ENCODE measurements at places on chromosomes 7 and 10.
A peak's percentile ranks its signal among the peaks of the same experiment; 100 is the strongest.

- no peaks in the 10 kb centered on the region for H3K36me3 ChIP-seq
- H3K4me3 ChIP-seq, result no peak overlapping the region
- no peaks in the 10 kb centered on the region for H3K4me1 ChIP-seq
- no peaks in the 10 kb centered on the region for H3K27me3 ChIP-seq
Observed at GRCh38 chr7:29854257-29854938, 48.1 kb downstream of the WIPF3 start.

DNA sequence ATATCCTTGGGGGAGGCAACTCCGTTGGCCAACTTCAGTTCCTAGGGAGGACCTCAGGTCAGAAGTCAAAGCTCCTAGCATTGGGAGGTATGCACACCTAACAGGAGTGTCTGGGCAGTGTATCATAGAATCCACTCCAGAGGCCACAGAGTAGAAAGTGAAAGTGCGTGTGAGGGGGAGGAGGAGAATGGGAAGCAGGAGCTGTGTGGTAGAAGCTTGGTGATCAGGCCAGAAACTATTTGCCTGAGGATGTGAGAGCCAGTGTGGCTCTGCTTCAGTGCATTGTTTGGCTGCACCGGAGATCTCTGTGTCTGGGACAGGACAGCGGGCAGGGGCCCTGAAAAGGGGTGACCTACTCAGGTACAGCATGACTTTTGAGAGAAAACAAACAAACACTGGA is 557.4 kb upstream of the VSTM2A start:
- H3K27me3 ChIP-seq, result no peaks in the 10 kb centered on the region
- no peaks in the 10 kb centered on the region for H3K4me1 ChIP-seq
- H3K36me3 ChIP-seq, result no peaks in the 10 kb centered on the region

DNA sequence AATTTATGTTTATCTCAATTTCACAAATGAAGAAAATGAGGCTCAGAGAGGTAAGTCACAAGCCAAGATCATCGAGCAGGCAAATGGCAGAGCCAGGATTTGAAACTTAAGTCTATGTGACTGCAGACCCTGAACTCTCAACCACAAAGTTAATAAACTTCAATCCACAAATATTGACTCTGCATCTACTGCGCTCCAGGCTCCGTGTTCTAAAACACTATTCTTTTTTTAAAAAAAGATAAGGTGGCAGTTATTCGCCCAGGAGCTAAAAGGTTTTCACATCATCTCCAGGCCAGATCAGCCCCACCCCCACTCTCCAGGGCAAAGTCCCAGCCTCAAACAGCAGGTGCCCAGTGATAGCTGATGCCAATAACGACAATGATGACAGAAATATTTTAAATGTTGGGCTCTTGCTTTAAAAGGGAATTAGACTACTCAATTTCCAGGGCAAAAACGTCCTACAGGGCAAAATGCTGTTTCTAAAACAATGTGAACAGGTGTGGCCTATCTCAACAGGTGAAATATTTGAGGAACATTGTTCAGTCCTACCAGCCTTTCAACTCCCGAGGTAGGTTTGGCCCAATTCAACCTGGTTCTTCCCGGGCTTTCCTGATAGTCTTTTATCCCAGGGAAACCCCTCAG is 85.2 kb downstream of the SORBS1 start:
- no peak overlapping the region for H3K4me3 ChIP-seq
- peak overlapping the region; percentile 97 for H3K27ac ChIP-seq
- no peaks in the 10 kb centered on the region for H3K27me3 ChIP-seq
- DNase-seq, result no peak
- peaks cover 80% of the 10 kb centered on the region for H3K4me1 ChIP-seq

- no peaks in the 10 kb centered on the region for H3K27me3 ChIP-seq
- no peak overlapping the region for H3K27ac ChIP-seq
- no peaks in the 10 kb centered on the region for H3K36me3 ChIP-seq
- no peak overlapping the region for H3K4me3 ChIP-seq
Observed at GRCh38 chr7:69847921-69848612, 249.8 kb downstream of the AUTS2 start.

DNA sequence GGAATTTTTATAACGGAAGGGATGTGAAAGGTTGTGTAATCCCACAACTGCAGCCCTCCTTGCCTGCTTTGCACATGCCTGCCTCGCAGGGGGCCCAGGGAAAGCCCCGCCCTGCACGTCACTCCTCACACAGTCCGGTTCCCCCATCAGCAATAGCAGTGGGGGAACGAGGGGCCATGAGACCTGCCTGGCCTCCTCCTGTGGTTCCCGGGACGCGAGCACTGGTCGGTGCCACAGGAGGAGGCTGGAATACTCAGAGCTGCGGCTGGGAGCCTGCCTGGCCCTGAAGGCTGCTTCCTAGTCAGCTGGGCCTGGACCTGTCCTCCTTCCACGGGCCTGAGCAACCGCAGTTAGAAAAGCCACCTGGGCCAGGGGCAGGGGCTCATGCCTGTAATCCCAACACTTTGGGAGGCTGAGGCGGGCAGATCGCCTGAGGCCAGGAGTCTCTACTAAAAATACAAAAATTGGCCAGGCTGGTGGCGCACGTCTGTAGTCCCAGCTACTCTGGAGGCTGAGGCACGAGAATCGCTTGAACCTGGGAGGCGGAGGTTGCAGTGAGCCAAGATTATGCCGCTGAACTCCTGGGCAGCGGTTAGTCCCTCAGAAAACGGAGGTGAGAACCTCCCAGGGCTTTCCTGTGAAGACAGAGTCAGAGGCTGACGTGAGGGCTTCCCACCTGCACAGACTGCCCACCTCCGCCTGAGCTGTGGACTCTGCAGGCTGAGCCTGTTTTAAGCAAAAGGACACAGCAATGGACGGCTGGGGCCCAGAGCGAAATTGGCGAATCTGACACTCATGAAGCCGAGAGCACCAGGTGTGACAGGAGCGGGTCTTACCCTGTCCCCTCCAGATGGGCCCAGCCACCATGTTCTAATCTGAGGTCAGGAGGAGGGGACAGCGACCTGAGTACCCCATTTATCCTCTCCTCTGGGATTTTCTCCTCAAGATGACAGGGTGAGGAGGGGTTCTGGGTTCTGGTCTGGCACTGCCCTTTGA is 52.9 kb downstream of the VIPR2 start:
- H3K4me3 ChIP-seq, result no peak overlapping the region
- peaks cover 37% of the 10 kb centered on the region for H3K4me1 ChIP-seq
- no peaks in the 10 kb centered on the region for H3K36me3 ChIP-seq
- no peaks in the 10 kb centered on the region for H3K27me3 ChIP-seq
- no peak for DNase-seq

- no peak for DNase-seq
- H3K4me3 ChIP-seq, result no peak overlapping the region
- no peak overlapping the region for H3K27ac ChIP-seq
- no peaks in the 10 kb centered on the region for H3K27me3 ChIP-seq
- no peaks in the 10 kb centered on the region for H3K36me3 ChIP-seq
Observed at GRCh38 chr7:12519682-12520009, 50.9 kb upstream of the SCIN start.

DNA sequence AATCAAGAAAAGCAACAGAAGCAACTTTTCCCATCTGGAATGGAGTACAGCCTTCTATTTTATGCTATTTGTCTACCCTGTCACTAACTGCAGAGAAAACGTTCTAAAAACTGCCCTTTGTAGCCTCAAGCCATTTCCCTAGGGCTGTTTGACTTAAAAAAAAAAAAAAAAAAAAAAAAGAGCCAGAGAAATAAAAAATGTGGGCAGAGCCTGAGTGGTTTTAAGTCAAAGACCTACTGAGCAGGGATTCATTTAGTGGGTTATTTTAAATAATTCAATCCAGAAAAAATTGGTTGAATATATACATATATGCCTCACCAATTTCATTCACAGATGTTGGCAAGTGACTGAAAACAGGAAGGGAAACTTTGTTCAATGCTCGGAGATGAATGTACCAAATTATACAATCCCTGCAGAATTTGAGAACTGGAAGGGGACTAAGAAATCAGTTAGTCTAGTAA is 75.2 kb downstream of the PPP1R3C start:
- H3K36me3 ChIP-seq, result no peaks in the 10 kb centered on the region
- no peaks in the 10 kb centered on the region for H3K27me3 ChIP-seq
- H3K4me3 ChIP-seq, result no peak overlapping the region
- H3K4me1 ChIP-seq, result peaks cover 29% of the 10 kb centered on the region
- H3K27ac ChIP-seq, result peak overlapping the region; percentile 56

- no peaks in the 10 kb centered on the region for H3K27me3 ChIP-seq
- H3K36me3 ChIP-seq, result no peaks in the 10 kb centered on the region
- no peak for DNase-seq
Observed at GRCh38 chr10:114180937-114181336, 1.8 kb downstream of the TDRD1 start.

DNA sequence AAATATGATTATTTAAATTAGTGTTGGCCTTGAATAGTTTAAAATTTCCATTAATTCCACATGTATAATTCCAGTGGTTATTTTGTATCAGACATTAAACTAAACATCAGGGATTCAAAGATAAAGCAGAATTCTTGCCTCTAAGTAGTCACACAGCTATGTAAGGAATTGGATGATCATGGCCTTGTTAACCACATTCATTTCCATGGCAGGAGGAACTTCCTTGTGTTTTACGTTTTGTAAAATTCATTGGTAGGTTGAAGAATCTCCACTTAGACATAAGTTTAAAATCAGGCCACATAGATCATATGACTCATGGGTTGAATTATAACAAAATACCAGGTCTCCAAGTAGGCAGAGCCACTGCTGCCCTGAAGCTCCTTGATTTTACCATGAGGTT is 289.7 kb downstream of the PLXDC2 start:
- H3K27me3 ChIP-seq, result no peaks in the 10 kb centered on the region
- H3K36me3 ChIP-seq, result no peaks in the 10 kb centered on the region
- no peaks in the 10 kb centered on the region for H3K4me1 ChIP-seq

DNA sequence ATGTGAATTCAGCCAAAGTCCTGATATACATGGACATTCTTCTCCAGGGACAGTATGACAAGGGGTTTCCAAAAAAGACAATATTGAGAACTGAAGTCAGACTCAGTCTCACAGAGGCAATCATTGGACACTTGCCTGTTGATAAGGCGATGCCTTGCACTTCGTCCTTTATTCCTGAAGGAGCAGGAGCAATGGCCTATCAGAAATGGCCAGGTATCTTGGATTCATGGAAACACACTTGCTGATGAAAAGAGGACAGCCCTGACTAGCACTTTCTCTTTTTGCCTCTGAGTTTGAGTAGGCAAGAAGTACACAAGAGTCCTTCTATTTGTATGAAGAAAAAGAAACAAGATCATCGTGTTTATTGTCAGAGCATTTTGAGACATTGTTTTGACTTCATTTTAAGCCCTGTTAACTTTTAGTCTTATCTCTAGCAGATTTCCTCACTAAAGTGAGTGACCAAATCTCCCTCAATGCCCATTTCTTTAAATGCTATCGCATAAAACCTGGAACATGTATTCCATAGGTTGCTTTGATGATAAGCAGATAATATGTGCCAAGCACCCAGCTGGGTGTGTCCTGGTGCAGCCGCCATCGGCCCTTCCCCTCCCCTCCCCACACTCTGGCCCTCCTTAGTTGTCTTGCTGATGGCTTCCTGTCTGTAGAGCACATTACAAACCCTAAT is 26.6 kb downstream of the ST8SIA6 start:
- no peaks in the 10 kb centered on the region for H3K4me1 ChIP-seq
- H3K4me3 ChIP-seq, result no peak overlapping the region
- no peaks in the 10 kb centered on the region for H3K36me3 ChIP-seq

DNA sequence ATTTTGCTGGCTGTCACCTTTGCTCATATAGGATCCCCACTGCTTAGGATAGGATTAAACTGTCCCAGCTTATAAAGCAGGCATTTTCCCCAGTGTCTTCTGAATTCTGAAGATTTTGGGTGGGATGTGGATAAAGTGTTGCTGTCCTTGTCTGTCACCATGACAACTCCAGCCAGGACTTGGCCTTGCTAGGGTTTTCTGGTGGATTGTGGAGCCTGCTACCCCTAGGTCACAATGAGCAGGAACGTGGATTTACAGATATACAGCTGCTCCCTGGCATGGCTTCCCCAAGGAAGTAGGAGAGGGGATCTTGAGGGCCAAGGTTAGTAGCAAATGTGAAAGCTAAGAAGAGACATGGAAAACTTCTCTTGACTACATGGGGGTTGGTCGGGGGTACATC is 220.7 kb downstream of the WDR11 start:
- no peaks in the 10 kb centered on the region for H3K4me1 ChIP-seq
- H3K4me3 ChIP-seq, result no peak overlapping the region
- H3K27me3 ChIP-seq, result no peaks in the 10 kb centered on the region
- no peaks in the 10 kb centered on the region for H3K36me3 ChIP-seq
- no peak overlapping the region for H3K27ac ChIP-seq

- H3K27ac ChIP-seq, result no peak overlapping the region
- H3K36me3 ChIP-seq, result no peaks in the 10 kb centered on the region
- no peaks in the 10 kb centered on the region for H3K4me1 ChIP-seq
- no peak overlapping the region for H3K4me3 ChIP-seq
Observed at GRCh38 chr10:62980687-62981086, 152.4 kb upstream of the NRBF2 start.

GRCh38 chr7:154729056-154729455 is 273.9 kb downstream of the PAXIP1 start:
- no peak overlapping the region for H3K27ac ChIP-seq
- H3K36me3 ChIP-seq, result no peaks in the 10 kb centered on the region
- no peaks in the 10 kb centered on the region for H3K27me3 ChIP-seq
- DNase-seq, result no peak
- H3K4me3 ChIP-seq, result no peak overlapping the region

GRCh38 chr7:142024547-142024946 is 28.9 kb downstream of the MGAM start:
- no peak overlapping the region for H3K27ac ChIP-seq
- H3K4me1 ChIP-seq, result no peaks in the 10 kb centered on the region
- no peak for DNase-seq
- H3K4me3 ChIP-seq, result no peak overlapping the region
- no peaks in the 10 kb centered on the region for H3K36me3 ChIP-seq

- peaks cover 6% of the 10 kb centered on the region for H3K36me3 ChIP-seq
- peaks cover 27% of the 10 kb centered on the region for H3K4me1 ChIP-seq
- no peaks in the 10 kb centered on the region for H3K27me3 ChIP-seq
- no peak overlapping the region for H3K4me3 ChIP-seq
- no peak overlapping the region for H3K27ac ChIP-seq
Observed at GRCh38 chr10:49518982-49519578, 19.8 kb downstream of the ERCC6 start.

DNA sequence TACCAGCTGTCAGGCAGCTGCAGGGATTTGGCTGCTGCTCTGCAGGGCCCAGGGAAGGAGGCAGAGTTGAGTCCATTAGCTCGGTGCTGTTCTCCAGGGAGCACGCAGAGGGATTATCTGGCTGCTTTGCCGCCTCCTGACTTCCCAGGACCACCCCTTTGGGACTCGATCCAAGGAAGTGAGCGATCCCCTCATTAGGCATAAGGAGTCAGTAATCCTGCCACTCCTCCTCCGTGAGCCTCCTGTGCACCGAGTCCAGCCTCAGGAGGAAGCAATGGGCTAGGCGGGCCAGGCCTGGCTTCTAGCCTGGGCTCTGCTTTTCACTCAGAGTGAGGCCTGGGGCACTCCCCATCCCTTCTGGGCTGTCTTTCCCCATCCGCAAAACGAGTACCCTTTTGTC is 417.9 kb downstream of the RPS24 start:
- H3K36me3 ChIP-seq, result no peaks in the 10 kb centered on the region
- no peak for DNase-seq
- H3K4me1 ChIP-seq, result peaks cover 16% of the 10 kb centered on the region
- H3K27me3 ChIP-seq, result no peaks in the 10 kb centered on the region
- no peak overlapping the region for H3K4me3 ChIP-seq
